ENCODE measurements at places on chromosomes 4 and X.

DNA sequence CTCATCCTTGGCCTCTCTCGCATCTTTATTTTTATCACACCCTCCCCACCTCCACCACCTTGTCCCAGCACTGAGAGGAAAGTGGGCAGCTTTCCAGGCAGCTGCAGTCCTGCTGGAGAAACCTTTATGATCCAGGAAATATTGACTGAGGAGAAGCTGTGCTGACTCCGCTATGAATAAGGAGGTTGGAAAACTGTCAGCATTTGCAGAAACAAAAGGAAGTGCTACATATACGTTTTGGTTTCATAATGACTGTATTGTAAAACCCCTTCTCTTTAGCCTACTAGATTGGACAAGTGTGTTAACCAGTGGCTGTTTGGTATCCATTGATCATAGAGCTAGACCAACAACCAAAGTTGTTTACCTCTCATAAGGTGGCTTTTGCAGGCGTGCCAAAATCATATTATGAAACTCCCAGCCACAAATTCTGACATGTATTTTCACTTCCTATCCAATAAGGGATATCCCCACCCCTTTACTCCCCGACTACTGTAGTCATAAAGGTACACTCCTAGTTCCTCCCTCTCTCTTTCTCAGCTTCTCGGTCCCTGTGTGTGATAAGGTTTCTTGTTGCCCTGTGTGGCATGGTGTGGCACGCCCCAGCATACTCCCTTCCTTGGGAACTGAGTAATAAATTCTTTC lies 88.4 kb downstream of the GPR143 start:
- DNase-seq = no peak

DNA sequence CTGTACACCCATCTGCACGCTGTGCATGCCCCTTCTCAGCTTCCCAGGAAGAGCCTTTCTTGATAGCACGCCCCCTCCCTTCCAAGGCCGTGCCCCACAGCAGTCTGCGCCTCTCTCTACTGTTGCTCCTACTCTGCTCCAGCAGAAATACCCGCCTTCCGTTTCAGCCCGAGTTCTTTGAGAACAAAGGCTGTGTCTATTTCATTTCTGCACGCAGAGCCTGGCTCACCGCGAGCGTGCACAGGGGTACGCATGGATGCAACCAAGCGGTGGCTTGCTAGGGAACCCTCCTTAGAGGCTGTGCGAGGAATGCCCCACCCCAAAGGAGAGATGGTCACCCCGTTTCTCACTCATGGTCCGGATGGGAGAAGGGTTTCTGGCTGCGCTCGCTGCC lies 485 bp downstream of the AADAT start:
- DNase-seq = no peak

DNA sequence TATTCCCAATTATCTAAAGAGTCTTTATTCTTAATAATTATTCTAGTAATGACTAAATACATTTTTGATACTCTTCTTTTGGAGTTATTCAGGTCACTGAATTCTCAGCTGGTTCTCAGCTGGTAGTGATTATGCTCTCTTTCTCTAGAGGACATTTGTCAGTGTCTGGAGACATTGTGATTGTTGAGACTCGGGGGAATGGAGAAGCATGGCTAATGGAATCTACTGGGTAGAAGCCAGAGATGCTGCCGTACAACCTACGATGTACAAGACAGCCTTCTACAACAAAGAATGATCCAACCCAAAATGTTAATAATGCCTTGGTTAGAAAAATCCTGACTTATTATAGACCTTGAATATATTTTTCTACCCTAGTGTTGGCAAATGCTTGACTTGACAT lies 149.2 kb upstream of the ANKRD50 start:
- DNase-seq = no peak

DNA sequence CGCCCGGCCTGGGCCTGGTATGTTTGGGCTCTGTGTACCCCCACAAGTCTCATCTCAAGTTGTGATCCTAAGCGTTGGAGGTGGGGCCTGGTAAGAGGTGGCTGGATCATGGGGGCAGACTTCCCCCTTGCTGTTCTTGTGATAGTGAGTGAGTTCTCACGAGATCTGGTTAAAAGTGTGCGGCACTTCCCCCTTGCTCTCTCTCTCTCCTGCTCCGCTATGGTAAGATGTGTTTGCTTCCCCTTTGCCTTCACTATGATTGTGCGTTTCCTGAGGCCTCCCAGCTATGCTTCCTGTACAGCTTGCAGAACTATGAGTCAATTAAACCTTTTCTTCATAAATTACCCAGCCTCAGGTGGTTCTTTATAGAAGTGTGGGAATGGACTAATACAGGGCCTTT lies 53.0 kb downstream of the CHST7 start:
- DNase-seq = no peak

DNA sequence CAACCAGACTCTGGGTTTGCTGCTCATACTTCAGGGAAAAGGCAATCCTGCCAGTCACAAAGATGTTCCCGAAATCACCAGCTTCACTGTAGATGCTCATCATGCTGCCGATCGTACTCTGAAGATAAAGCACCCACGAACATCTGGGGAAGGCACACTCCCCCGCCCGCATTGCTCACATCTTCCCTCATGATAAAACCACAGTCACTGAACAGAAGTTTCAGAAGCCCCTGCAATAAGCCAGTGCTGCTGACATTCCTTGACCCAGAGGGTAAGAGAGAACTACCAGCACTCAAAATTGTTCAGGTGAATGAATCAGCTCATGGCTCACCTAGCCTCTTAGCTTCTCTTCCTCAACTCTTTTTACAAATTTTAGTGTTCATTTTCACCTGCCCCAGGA lies 43.1 kb downstream of the SRPX2 start:
- no peak for DNase-seq

- no peak for DNase-seq
These were observed 252.6 kb downstream of the TENM3 start for GRCh38 chr4:182495645-182496385.

DNA sequence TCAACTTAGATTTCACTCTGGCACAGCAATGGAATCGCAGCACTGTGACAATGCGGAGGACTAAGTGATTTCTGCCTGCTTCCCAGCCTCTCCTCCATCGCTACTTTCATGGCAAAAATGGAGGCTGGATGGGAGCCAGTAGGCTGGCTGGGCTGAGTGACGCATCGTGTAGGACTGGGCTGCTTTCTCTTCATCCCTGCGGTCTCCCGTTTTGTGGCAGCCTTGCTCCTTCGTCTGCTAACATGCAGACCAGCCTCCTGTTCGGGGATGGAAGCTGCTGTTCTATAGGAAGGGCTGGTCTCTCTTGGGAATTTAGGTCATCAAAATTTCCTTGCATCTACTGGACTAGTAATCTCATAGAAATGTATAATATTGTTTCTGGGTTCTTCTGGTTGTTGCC lies 15.8 kb upstream of the RGS12 start:
- no peak for DNase-seq

DNA sequence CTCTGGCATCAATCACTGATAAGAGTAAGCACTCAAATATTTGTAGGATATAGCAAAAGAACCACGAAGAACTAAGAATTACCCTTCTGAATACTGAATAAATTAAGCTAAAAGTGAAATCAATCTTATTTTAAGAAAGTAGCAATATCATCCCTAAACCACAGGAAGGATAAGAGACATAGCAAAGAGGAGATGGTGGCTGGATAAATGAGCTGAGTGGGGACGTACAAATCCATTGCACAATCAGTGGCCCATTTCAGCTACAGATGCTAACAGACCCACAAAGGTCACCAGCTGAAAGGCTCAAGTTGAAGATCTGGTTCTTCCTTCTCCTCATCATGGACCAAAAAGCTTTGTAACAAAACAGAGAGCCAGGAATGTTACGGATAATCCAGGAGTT lies 77.1 kb downstream of the SLC9A7 start:
- DNase-seq = no peak

DNA sequence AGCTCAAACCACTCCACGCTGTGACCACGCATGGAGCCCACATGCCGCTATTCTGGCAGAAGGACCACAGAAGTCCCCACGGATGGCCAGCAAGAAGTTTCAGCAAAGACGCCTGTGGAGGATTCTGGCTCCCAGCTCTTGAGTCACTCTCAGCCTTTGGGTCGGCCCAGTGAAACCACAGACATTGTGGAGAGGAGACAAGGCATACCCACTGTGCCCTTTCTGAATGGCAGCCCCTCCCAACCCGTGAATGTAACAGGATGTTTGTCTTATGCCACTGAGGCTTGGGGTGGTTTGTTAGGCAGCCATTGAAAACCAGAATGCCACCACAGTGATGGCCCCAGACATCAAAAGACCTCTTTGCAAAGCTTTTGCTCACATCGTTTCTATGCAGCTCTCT lies 42.7 kb downstream of the ABLIM2 start:
- DNase-seq = no peak

DNA sequence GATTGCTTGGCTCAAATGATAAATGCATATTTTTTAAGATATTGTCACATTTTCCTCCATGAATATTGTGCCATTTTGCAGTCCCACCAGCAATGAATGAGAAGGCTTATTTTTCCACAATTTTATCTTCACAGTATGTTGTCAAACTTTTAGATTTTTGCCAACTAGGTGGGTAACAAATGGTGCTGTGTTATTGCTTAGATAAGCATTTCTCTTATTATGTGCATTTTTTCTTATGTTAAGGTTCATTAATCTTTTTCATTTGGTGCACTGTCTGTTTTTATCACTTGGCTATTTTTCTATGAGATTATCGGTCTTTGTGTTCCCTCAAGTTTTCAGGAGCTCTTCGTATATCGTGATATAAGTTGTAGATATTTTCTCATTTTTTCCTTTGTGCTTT lies 13.4 kb upstream of the AFM start:
- no peak for DNase-seq

GRCh38 chr4:59869559-59869958 lies 1330.6 kb upstream of the ADGRL3 start:
- no peak for DNase-seq

- DNase-seq = no peak
These were observed 78.3 kb upstream of the ATXN3L start for GRCh38 chrX:13397878-13398818.

DNA sequence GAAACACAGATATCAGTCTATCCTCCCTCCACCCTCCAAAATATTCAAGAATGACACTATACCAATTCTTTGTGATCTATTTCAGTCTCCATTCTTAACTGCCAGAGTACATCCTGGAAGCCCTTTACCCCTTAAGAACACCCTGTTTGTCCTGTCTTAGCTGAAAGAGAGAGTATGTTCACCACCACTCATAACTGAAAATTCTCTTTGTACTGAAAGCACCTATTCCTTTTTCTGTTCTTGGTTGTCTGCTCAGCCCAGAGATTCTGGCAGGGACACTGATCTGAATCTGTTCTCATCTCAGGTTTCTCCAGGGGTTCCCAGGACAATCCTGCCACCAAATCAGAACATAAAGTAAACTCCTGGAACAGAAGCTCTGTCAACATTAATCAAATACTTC lies 25.4 kb upstream of the EREG start:
- no peak for DNase-seq

DNA sequence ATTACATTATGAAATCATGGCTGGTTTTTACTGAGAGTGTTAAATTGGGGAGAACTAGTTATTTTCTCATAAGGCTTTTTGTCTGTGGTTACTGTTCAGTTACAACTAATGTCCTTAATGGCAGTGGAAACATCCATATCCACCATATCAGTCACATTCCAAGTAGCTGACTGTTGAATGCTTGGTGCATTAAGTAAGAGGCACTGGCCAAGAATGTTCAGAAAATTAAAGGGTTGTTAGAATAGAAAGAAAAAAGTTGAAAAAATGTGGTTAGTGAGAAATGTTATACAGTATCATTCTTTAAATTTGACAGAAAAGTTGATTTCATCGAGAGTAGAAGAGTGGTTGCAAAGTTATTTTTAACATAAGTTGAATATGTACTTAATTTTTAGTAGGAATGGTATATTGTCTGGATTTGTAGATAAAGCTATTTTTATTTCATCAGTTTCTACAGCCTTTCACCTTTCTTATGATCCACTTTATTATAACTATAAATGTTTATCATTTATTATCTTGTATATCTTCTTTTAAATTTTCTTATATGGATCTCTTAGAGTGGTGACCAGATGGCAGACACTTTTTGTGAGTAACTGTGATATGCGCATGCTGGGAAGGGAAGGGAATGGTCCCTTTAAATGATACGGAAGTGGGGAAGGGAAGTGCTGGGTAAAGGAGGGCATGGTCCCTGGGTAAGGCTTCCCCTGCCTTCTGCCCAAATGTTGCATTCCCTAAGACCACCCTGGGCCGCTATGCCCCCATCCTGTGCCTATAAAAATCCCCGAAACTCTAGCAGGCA lies 2407.1 kb downstream of the ARAP2 start:
- no peak for DNase-seq

DNA sequence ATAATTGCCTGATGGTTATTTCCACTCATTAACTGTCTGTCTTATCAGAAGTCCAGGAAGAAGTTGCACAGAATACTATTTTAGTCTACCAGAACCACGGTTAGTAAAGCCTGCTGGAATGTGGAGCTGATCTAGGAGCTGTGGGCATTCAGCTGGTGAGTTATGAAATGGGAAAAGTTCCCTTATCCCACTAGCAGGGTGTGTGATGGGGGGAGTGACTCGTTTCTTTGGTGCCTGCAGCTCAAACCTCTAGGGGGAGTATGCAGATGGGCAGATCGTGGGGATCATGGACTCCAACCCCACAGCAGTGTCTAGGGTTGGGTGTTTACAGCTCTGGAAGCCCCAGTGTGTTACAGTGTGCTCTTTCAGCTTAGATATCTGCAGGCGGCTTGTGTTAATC lies 305.7 kb upstream of the BOD1L1 start:
- DNase-seq = no peak

GRCh38 chrX:136259543-136259942 lies 8.3 kb upstream of the MAP7D3 start:
- DNase-seq = no peak

DNA sequence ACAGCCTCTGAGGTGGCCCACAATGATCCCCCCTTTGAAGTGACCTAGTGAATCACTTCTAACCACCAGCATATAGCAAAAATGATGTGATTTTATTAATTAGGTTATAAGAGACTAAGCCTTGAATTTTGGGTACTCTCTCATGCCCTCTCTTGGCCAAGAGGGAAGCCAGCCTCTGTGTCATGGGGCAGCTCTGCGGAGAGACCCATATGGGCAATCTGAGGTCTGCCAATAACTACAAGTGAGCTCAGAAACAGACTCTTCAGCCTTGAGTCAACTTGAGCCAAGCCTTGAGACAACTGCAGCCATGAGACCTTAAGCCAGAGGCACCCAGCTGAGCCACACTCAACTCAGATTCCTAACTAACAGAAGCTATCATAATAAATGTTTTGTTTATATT lies 45.7 kb downstream of the MANBA start:
- no peak for DNase-seq

GRCh38 chrX:11105080-11105479 lies 6.1 kb upstream of the HCCS start:
- DNase-seq = no peak

DNA sequence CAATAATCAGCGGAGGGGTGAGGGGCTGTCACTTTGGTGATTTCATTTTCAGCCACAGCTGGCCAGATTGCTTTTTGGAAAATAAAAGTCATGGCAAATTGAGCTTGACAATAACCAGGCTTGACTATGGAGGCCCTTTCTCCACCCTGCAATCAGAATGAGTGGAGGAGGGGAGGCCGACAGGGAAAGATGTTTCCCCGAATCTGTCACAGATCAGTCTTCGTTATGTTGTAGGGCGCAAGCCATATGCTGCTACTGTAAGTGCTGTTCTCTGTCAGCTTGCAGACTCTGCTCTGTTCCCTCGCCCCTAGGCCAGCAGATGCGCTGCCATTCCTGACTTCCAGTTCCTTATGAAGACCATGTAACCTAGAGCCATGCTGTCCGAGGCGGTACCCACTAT lies 114.1 kb downstream of the MGST2 start:
- DNase-seq = no peak
